ENCODE measurements at places on chromosomes 7 and 10. TPM values are rescaled to one million over a fixed set of nuclear protein-coding genes. Genes with fewer than 3 reads are reported as not detected.
A peak's percentile ranks its signal among the peaks of the same experiment; 100 is the strongest.

DNA sequence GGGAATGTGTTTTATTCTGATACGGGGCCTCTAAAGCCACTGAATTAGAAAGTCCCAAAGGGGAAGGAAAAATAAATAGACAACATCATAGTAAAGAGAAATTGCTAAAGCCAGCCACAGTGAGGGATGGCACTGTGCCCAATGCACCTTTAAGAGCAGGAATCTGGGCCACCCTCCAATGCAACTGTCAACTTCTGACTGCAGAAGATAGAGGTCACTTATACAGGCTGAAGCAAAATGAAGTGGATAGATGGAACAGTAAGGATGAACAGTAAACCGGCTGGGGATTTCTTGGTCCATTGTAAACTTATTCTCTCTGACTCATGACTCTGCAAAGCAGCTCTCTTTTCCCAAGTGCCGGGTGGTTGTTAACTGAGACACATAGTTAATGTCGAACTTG is 54.0 kb upstream of the KCNIP2 start:
- DNase-seq, result peak; percentile 50

NEUROD6 gene
- total RNA-seq, result not detected

- DNase-seq, result peak; percentile 32
Observed at GRCh38 chr7:79709574-79710409, 256.3 kb upstream of the MAGI2 start.

- DNase-seq, result no peak
Observed at GRCh38 chr7:97576043-97576442, 155.8 kb upstream of the TAC1 start.

- DNase-seq, result no peak
Observed at GRCh38 chr7:98930464-98930863, 52.1 kb downstream of the TRRAP start.

DNA sequence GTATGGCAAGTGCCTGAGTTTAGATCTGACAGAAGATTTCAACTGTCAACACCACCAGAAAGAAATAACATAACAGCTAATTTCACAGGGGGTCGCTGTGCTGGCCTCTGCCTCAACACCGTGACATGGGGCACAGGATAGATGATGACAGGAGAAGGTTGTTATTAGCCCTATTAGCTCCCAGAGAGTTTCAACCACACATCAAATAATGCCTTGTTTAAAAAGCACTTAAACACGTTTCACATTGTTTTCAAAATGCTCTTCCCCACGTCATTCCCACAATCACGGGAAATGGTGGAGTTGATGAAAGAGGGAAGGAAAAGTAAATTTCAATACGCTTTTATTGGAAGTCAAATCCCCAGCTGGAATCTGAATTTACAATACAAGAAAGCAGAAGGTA is 184.7 kb downstream of the MAGI2 start:
- DNase-seq, result no peak

FAM25A gene
- total RNA-seq, result not detected

HOXA5 gene
- 22.1 TPM for total RNA-seq

- DNase-seq, result peak; percentile 15
Observed at GRCh38 chr7:146736446-146737190, 620.0 kb downstream of the CNTNAP2 start.

DNA sequence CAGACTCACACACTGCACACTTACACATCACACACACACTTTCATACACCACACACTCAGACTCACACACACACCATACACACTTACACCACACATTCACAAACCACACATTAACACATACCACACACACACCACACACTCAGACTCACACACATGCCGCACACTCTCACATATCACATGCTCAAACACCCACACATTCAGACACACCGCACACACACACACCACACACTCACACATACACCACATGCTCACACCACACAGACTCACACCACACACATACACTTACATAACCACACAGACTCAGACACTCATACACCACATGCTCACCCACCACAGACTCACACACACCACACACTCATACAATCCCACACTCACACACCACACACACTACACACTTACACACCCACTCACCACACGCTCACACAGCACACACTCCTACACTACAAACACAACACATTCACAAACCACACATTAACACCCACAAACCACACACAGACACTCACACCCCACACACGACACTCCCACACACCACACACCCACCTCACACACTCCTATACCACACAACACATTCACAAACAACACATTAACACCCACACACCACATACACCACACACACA is 125.4 kb downstream of the EVX1 start:
- no peak for DNase-seq

DNA sequence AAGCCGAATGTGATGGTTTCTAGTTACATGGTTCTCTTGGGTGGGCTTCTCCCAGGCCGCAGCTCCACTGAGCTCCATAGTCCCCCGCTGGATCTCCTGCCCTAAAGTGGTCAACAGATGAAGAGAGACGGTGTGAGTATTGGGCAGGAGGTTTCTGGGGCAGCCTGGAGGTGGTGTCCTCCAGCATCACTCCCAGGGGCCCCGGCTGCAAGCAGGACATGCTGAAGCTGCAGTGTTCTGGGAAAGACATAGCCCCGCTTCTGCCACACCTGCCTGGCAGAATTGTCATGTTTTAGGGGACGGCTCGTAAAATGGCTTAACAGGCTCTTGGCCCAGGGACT is 40.4 kb downstream of the CALML3 start:
- no peak for DNase-seq

PI4K2A gene
- total RNA-seq, result 26.6 TPM

STAMBPL1 gene
- 41.3 TPM for total RNA-seq

GRCh38 chr10:48767373-48768143 is 82.9 kb downstream of the WDFY4 start:
- no peak for DNase-seq

DNA sequence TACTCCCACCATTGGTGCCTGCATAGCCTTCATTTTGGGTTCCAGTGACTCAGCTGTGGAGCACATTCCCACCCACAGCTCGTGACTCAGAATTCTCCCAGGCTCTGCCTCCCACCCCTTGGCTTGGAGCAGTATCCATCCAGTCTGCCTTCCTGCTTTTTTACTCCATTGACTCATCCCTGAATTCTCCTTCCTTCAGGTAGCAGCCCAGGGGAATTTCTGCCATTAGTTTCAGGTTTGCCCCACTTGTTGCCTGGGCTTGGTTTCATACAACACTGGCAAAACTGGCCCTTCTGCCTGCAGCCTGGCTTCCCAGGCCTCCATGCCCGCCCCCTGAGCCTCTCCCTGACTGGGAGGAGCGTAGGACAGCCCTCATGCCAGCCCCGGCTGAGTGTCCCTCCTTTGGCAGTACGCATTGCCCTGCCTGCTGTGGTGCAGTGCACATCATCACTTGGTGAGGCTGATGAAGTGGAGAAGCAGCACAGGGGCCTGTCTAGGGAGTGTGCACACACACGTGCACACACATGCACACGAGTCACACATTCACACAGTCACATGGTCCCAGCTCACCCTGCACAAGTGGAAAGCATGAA is 55.0 kb downstream of the SNX10 start:
- peak; percentile 69 for DNase-seq

JCAD gene
- total RNA-seq, result 27.1 TPM

DNA sequence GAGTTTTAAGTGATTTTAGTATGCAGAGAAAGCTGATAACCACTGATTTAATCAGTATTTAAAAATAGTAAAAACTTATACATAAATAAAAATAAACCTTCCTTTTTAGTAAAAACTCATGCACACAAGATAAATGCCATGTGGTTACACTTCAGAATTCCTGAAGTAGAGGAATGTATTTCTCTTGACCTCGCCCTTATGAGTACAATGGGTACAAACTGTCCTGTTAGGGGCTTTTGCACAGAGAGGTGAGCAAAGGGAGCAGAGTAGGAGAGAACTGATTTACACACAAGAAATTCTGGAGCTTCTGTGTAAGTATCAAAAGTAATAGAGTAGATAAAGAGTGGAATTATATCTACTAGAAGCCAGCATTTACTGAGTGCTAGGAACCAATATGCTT is 279.6 kb downstream of the PPP1R3A start:
- peak; percentile 2 for DNase-seq

DNA sequence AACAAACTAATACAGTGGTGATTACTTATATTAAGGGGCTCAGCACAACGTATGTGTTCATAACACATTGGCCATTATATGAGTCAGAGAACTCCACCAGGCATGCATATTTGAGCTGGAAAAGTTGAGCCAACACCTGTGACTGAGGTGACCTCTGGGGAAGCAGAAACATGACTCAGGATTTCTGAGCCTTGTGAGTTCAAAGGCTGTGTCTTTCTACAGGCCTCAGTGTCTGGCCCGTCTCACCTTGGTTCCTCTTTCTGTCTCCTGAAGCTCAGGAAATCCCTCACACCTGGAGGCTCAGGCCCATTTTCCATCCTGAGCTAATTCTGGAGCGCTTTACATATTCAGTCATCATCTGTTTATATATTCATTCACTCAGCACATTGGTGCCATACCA is 230.9 kb upstream of the AGK start:
- peak; percentile 2 for DNase-seq

KNDC1 gene
- total RNA-seq, result 0.50 TPM

LRRN3 gene
- total RNA-seq, result 1.8 TPM

DNA sequence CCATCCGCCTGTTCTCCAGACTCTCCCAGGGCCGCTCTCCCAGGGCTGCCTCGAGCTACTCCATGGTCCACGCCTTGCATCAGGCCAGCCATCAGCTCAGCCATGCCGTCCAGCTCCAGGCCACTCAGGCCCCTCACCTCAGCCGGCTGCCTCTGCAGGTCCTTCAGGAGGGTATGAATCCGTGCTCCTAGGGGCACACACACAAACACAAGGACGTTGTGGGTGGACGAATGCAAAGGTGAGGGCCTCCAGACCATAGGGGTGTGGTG is 449.4 kb downstream of the PTPRN2 start:
- no peak for DNase-seq

GRCh38 chr10:30974355-30974754 is 57.3 kb downstream of the ZNF438 start:
- peak; percentile 6 for DNase-seq

GNG11 gene
- total RNA-seq, result 27.2 TPM

AKR1C1 gene
- total RNA-seq, result 72.2 TPM

GRCh38 chr7:5276611-5277010 is 6.1 kb upstream of the SLC29A4 start:
- DNase-seq, result no peak

GRCh38 chr10:58576751-58577436 is 64.2 kb downstream of the BICC1 start:
- no peak for DNase-seq

DNA sequence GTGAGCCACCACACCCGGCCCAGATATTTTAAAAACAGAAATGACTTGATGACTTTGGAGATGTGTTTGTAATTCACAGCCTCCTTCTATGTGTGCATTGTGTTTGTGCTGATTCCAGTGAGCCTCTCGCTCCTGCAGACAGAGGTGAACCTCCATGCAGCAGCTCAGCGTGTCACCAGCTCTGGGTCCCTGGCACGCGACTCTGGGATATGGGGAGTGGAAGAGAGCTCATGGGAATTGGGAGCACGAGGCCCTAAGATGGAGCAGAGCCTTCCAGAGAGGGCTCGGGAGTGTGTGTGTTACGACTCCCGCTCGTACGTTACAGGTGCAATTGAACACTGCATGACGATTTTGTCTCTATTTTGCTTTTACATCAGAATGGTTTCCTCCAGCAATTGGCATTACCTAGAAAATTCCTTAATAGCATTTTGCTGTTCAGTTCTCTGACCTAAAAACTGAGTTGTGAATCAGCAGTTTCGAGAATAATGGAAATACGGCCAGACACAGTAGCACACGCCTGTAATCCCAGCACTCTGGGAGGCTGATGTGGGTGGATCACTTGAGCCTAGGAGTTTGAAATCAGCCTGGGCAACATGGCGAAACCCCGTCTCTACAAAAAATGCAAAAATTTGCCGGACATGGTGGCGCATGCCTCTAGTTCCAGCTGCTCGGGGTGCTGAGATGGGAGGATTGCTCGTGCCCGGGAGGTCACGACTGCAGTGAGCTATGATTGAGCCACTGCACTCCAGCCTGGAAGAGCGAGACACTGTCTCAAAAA is 204.6 kb downstream of the CUX1 start:
- no peak for DNase-seq

DNA sequence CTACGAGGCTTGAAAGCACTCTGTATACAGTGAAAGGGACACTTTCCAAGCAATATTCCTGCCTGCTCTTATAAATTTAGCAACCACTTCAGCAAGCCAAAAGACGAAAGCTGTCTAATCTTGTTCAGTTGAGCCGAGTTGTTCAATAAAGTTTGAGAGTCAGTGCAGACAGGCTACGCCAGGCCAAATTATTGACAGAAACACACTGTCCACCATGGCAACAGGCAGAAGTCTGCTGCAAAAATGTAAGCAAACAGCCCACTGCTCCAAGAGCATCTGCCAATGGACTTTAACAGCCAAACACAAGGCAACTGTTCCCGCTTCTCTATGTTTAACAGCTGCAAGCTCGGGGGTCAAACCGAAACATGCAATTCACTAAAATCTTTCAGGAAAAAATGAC is 85.7 kb downstream of the GLI3 start:
- DNase-seq, result peak; percentile 16

GRCh38 chr7:3244241-3244814 is 56.7 kb upstream of the SDK1 start:
- peak; percentile 91 for DNase-seq

OPALIN gene
- total RNA-seq, result not detected

GRCh38 chr10:63699785-63700613 is 178.8 kb downstream of the REEP3 start:
- peak; percentile 98 for DNase-seq

FRMPD2 gene
- not detected for total RNA-seq

GRCh38 chr7:158774952-158775351 is 54.4 kb downstream of the ESYT2 start:
- DNase-seq, result no peak

DNA sequence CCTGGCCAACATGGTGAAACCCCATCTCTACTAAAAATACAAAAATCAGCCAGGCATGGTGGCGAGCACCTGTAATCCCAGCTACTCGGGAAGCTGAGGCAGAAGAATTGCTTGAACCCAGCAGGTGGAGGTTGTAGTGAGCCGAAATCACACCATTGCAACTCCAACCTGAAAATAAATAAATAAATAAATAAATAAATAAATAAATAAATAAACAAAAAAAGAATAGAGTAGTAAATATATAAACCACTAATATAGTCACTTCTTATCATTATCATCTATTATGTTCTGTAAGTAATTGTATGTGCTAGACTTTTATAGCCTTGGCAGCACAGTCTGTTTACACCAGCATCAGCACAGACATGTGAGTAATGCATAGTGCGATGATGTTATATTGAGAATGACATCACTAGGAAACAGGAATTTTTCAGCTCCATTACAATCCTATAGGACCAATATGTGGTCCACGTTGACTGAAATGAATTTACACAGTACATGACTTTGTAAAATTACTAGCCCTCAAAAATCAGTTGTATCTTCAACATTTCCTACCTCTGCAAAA is 385.4 kb upstream of the ANKRD30A start:
- no peak for DNase-seq

MACC1 gene
- 0.26 TPM for total RNA-seq

GRCh38 chr10:30111340-30112022 is 52.1 kb upstream of the JCAD start:
- DNase-seq, result peak; percentile 84

IL2RA gene
- not detected for total RNA-seq
